ENCODE measurements at places on chromosomes 6 and 20.

DNA sequence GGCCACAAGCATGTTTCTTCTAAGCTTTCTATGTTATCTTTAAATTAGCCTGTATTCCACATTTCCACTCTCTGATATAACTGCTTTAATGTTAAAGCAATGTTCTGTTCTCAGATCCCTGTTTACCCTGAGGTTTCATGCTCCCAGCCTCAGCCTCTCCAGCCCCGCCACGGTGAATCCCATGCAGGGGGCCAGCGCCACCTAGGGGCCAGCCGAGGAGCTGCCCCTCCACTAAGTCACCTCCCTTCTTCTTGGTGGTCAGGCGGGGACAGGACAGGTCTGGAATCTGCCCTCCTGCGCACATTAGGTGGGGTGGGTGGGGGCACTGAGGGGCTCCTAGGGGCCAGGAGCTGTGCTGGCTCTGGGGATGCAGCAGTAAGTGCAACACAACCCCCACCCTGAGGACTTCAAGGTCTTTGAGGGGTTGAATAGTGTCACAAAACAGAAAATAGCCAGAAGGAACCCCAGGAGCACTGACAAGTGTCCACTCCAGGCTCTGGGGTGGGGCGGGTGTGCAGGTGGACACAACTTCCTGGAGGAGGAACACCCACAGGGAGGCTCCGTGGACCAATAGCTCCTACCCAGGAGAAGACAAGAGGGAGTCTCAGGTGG lies 61.6 kb downstream of the RAB44 start:
- peak; percentile 48 for DNase-seq

GRCh38 chr20:8395956-8396355 lies 263.9 kb downstream of the PLCB1 start:
- DNase-seq, result no peak

- no peak for DNase-seq
Observed at GRCh38 chr20:11347738-11348137, 570.0 kb upstream of the BTBD3 start.

DNA sequence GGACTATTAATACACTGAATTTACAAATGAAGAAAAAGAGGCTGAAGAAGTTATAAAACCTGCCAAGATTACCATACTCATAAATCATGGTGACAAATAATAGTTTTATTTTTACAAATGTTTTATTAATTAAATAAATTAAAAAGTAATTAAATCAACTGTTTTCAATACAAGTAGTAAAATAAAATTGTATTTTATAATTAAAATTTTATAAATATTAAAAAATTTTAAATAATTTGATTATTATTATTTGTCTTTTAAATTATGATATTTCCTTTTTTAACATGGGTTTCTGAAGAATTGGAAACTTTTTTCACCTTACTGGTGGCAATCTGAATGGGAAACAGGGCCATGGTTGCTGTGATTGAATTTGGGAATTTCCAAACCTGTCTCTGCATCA lies 177.3 kb upstream of the TSHZ2 start:
- DNase-seq, result no peak

DNA sequence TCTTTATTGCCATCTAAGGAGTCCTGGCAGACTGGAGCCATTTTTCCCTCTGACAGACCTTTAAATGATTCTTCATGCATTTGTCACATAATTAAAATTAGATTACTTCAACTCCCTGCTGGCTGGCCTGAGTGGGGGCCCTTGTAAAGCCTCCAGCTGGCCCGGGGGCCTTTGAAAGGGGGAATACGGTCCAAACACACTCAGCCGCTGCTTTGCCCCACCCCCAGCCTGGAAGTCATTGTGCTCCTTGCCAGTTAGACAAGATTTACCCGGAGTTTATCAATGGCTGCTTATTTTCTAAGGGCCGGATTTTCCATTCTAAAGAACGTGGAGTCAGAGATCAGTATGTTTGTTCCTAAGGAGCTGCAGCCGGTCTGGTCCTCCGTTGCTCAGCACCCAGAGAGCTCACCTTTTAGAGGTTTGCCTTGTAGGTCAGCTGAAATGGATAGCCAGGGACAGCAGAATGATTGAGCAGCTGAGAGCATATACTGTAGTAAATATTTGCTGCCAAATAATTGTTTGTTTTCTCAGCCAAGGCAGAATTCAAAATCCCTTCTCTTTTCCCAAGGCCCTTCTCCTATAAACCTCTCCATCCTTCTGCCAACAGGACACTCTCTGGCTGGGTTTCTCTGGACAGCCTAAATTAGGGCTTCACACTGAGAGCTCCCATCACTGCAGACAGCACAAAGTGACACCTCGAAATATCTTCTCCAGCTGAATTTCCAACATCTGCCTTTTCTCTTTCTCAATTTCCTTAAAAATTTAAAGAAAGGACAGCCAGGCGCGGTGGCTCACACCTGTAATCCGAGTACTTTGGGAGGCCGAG lies 68.4 kb upstream of the RBM24 start:
- peak; percentile 1 for DNase-seq

DNA sequence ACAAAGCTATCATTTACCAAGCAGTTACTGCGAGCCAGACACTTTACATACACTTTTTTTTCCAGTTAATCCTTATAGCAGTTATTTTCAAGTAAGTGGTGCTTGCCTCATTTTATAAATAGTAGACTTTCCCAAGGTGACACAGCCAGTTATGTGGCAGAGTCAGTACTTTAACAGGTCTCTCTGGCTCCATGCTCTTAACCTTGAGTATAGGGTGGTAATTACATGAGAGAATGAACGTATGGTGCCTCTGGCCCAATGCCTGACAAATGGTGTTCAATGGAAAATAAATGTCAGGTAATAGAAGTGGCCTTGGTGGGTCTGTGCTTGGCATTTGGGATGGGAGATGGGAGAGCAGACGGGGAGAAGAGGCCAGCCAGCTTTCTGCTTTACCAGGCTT lies 316.3 kb downstream of the SLC35F1 start:
- DNase-seq, result no peak

- no peak for DNase-seq
Observed at GRCh38 chr6:40962241-40962640, 76.8 kb downstream of the UNC5CL start.

GRCh38 chr6:167836721-167837120 lies 10.0 kb downstream of the AFDN start:
- no peak for DNase-seq

GRCh38 chr6:40542175-40542764 lies 44.9 kb downstream of the LRFN2 start:
- no peak for DNase-seq

GRCh38 chr6:15389765-15390723 lies 144.2 kb downstream of the JARID2 start:
- DNase-seq, result no peak

DNA sequence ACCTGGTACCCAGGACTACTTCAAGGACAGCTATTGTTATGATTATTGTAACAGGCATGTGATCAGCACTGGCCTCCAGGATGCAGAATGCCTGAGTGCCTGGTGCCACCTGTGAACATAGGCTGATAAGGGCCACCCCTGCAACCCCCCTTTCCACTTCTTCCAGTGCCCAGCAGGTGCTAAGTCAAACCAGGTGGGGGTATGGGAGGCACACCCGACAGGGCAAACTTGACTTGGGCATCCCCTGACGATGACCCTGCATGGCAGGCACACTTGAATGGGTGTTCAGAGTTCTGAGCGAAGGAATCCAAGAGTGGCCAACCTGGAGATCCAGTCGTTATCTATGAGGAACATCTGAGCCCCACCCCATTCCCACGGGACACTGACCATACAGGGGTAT lies 3.4 kb downstream of the ADA start:
- no peak for DNase-seq

All from amygdala (tissue), 56 donors.